T-helper 2 cell treated with Interferon-gamma antibody and Interleukin-4, amounts not matched to agents 5 μg/mL and 100 μg/mL, for 36 hours (primary cell): ENCODE measurements at places on chromosomes 5 and 9.

DNA sequence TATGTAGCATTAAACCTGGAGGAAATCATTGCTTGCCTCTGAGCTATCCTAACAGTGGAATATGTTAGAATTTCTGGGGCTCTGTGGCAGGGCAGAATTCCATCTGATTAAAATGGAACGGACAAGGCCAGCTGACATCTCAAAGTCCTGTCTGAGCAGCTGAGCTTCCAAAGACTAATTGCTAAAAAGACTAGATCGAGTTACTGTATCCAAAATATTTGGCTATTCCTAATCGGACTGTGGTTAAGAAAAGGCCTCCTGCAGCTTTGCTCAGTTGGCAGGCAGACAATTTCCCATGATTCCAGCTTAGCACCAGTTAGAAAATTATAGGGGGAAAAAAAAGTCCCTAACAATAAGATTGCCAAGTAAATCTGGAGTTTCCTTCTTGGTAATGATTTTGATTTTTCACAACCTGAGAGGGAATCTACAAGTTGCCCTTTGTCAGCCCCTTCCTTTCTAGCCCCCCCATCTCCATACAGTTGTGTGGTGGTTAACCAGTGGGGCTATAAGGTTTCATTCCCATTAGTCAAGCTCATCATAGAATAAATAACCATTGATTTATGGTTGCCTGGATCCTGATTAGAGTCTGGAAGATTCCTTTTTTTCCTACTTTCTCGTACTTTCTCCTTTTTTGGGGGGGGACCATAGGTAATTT lies 26.4 kb downstream of the PTGR1 start:
- no peak for DNase-seq

- DNase-seq = no peak
These were observed 35.6 kb upstream of the NSMF start for GRCh38 chr9:137494550-137495351.

DNA sequence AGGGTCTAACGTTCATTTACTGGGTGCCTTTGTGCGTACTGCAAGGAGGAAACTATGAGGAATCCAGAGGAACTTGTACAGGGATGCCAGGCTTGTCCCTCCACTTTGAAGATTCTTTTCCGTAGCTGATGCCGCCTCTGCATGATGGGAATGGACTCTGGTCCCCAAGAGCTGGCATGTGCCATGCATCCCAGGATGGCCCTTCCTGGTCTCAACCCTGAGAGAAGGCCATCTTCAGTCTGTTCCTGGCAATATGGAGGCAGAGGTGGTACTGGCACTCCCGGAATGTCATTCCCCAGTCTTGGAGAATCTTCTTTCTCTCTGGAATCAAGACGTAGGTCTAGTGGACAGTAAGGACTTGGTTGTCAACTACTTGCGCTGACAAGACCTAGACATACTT lies 61.5 kb downstream of the BASP1 start:
- no peak for DNase-seq

- DNase-seq = no peak
These were observed 47.8 kb downstream of the SVEP1 start for GRCh38 chr9:110531776-110532175.

- DNase-seq = no peak
These were observed 2.5 kb downstream of the FEM1C start for GRCh38 chr5:115542086-115542485.

- DNase-seq = no peak
These were observed 548.3 kb downstream of the SEMA5A start for GRCh38 chr5:8997542-8998070.

- no peak for DNase-seq
These were observed 144.9 kb downstream of the ALDH1A1 start for GRCh38 chr9:72807765-72808445.

GRCh38 chr9:71363286-71363961 lies 242.0 kb upstream of the TRPM3 start:
- no peak for DNase-seq

DNA sequence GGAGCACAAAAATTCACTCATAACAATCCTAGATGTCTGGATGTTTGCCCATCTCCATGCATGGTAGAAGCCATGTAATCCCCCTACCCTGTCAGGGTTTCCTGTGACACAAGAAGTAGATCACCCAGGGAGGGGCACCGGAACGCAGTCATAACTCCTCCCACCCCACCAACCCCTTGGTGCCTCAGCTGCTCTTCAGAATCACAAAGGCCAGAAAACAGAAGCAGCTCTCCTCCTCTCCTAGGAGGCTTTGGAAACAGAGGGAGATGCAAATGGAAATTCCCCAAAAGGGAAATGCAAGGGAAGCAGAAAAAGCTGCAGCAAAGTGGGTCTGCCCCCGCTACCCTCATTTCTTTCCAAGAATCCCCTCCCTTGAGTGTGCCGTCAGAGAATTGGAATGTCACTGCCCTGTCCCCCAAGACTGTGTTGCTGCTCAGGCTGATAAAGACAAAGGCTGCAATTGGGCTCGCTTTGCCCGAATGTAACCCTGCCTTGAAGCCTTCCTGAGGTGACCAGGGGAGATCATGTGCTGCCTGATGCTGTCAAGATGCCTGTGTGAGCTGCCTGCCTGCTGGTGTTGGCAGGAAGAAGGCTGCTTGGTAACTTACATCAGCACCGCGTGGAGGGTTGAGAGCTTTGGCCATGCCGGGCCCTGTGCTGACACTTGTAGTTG lies 65.5 kb upstream of the ABCA1 start:
- no peak for DNase-seq
